ENCODE measurements at places on chromosomes 2 and 18. TPM values are rescaled to one million over a fixed set of nuclear protein-coding genes. Genes with fewer than 3 reads are reported as not detected.

- no peaks in the 10 kb centered on the region for H3K36me3 ChIP-seq
- no peak for DNase-seq
- H3K4me3 ChIP-seq = no peak overlapping the region
- no peak overlapping the region for H3K27ac ChIP-seq
- H3K4me1 ChIP-seq = no peaks in the 10 kb centered on the region
- H3K27me3 ChIP-seq = no peaks in the 10 kb centered on the region
Observed at GRCh38 chr2:107072150-107072940, 186.4 kb upstream of the ST6GAL2 start.

GRCh38 chr2:55119711-55120487 is 69.6 kb upstream of the RTN4 start:
- H3K27me3 ChIP-seq = no peaks in the 10 kb centered on the region
- no peak overlapping the region for H3K27ac ChIP-seq
- H3K4me3 ChIP-seq = no peak overlapping the region

DNA sequence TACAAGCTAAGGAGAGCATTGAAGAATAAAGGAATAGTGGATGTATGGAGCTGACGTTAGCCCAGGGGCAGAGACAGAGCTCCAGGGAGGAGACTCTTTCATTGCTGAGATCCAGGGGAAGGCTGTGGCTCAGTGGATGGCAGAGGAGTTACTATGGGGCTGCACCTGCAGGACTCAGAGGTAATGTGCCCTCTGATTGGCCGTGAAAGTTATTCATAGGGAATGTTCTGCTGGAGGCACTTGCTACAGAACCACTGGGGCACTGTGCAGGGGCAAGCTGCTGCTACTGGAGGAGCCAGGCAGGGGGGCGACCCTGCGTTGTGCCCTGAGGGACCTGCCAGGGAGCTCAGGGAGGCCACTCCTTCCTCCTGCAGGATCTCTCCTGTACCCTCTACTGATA is 199.2 kb downstream of the PTPRM start:
- no peak for DNase-seq
- H3K27ac ChIP-seq = no peak overlapping the region
- peaks cover 7% of the 10 kb centered on the region for H3K4me1 ChIP-seq
- no peaks in the 10 kb centered on the region for H3K36me3 ChIP-seq
- no peak overlapping the region for H3K4me3 ChIP-seq

- H3K27ac ChIP-seq = no peak overlapping the region
- no peaks in the 10 kb centered on the region for H3K27me3 ChIP-seq
- DNase-seq = no peak
- no peaks in the 10 kb centered on the region for H3K4me1 ChIP-seq
- no peaks in the 10 kb centered on the region for H3K36me3 ChIP-seq
- H3K4me3 ChIP-seq = no peak overlapping the region
Observed at GRCh38 chr18:77784759-77785379, 535.2 kb downstream of the GALR1 start.

DNA sequence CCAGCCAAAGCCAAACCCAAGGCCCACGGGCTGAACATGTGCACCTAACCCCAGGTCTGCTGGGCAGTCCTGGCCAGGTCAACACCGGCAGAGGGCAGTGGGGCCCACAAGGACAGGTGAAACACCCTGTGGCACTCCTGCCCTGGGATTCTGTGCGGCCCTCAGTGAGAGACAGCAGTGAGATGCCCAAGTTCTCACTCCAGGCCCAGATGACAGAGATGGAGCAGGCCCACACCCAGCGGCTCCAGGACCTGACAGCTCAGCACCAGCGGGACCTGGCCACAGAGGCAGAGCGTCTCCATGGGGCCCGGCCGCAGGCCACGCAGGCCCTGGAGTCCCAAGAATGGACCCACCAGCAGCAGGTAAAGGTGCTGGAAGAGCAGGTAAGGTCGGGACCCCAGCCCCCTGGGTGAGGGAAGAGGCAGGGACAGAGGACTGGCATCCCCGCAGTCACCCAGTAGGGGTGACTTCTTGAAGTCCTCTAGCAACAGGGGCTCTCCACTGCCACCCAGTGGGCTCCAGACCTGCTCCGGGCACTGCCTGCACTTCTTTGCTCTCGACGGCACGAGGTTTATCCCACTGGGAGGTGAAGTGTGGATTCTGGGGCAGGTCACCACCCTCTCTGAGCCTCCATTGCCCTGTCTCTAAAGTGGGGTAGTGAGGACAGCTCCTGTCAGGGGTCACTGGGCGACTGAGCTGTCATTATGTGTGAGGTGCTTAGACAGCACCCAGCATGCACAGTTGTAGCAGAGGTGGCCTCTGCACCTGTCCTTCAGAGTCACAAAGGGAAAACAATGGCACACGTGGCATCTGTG is 8.8 kb upstream of the SNED1 start:
- no peak overlapping the region for H3K4me3 ChIP-seq
- peaks cover 30% of the 10 kb centered on the region for H3K27me3 ChIP-seq
- no peak overlapping the region for H3K27ac ChIP-seq
- no peak for DNase-seq
- no peaks in the 10 kb centered on the region for H3K4me1 ChIP-seq

- DNase-seq = no peak
- H3K4me3 ChIP-seq = no peak overlapping the region
- no peaks in the 10 kb centered on the region for H3K36me3 ChIP-seq
- no peaks in the 10 kb centered on the region for H3K4me1 ChIP-seq
Observed at GRCh38 chr2:153311432-153311831, 167.1 kb downstream of the RPRM start.

- no peaks in the 10 kb centered on the region for H3K36me3 ChIP-seq
- no peak for DNase-seq
- H3K4me3 ChIP-seq = no peak overlapping the region
- H3K27ac ChIP-seq = no peak overlapping the region
- no peaks in the 10 kb centered on the region for H3K27me3 ChIP-seq
Observed at GRCh38 chr2:49404108-49404507, 249.8 kb upstream of the FSHR start.

DNA sequence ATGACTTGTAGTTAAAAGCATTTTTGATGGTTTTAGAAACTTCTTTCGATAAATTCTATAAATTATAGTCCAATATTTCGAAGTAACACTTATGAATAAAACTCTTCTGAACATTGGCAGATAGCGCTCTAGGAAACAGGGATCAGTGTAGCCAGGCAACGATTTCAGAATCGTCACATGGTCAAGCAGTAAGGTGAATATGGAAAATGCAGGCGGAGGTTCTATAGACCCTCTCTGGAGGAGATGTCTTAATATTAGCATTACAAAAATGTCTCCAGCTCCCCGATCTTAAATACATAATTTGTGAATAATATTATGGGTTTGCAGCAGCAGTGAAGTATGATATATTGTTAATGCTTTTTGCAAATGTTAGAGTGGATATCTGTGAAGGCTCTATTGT is 310.3 kb downstream of the SS18 start:
- H3K4me3 ChIP-seq = no peak overlapping the region
- H3K27ac ChIP-seq = no peak overlapping the region
- no peaks in the 10 kb centered on the region for H3K4me1 ChIP-seq
- DNase-seq = no peak
- H3K27me3 ChIP-seq = no peaks in the 10 kb centered on the region

GRCh38 chr2:31813016-31813415 is 197.8 kb downstream of the MEMO1 start:
- H3K27ac ChIP-seq = no peak overlapping the region
- H3K4me1 ChIP-seq = no peaks in the 10 kb centered on the region
- no peaks in the 10 kb centered on the region for H3K36me3 ChIP-seq
- no peaks in the 10 kb centered on the region for H3K27me3 ChIP-seq
- no peak for DNase-seq

GRCh38 chr2:223930103-223930976 is 14.8 kb downstream of the WDFY1 start:
- H3K4me3 ChIP-seq = no peak overlapping the region
- H3K27ac ChIP-seq = no peak overlapping the region
- H3K36me3 ChIP-seq = no peaks in the 10 kb centered on the region
- H3K4me1 ChIP-seq = no peaks in the 10 kb centered on the region
- no peaks in the 10 kb centered on the region for H3K27me3 ChIP-seq

DNA sequence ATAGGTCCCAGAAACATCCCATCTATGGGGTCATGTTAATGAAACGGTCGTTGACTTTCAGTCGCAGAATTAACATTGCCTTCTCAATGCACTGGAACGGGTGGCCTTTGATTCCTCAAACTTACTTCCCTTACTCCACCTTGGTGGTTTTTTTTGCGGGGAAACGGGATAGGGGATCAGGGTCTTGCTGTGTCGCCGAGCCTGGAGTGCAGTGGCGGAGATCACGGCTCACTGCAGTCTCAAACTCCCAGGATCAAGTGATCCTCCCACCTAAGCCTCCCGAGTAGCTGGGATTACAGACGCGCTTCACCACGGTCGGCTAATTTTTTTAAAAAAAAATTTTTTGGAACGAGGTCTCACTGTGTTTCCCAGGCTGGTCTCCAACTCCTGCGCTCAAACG is 754 bp downstream of the ATG16L1 start:
- peaks cover 5% of the 10 kb centered on the region for H3K4me1 ChIP-seq
- DNase-seq = no peak
- peak overlapping the region; percentile 91 for H3K4me3 ChIP-seq
- H3K27me3 ChIP-seq = no peaks in the 10 kb centered on the region

GRCh38 chr2:103176294-103176915 is 414.6 kb downstream of the TMEM182 start:
- H3K27ac ChIP-seq = no peak overlapping the region
- H3K4me3 ChIP-seq = no peak overlapping the region
- DNase-seq = no peak
- no peaks in the 10 kb centered on the region for H3K27me3 ChIP-seq
- H3K36me3 ChIP-seq = no peaks in the 10 kb centered on the region

DNA sequence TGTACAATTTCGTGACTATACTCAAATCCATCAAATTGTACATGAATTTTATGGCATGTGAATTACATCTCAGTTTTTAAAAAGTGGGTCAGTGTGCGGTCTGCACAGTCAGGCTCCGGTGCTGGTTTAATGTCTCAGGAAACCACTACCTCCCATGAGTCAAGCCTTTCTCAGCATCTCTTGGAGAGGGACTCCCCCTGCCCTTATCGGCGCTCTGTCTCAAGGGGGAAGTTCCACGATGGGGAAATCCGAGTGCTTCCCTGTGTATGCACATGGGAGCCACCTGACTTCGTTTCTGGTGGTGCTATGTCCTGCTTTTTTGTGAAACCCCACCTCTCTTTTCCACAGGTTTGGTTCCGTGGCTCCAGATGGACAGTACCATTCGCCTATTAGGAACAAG is 72.5 kb downstream of the ACOXL start:
- peaks cover 11% of the 10 kb centered on the region for H3K4me1 ChIP-seq
- peaks cover 7% of the 10 kb centered on the region for H3K27me3 ChIP-seq
- H3K36me3 ChIP-seq = no peaks in the 10 kb centered on the region

DNA sequence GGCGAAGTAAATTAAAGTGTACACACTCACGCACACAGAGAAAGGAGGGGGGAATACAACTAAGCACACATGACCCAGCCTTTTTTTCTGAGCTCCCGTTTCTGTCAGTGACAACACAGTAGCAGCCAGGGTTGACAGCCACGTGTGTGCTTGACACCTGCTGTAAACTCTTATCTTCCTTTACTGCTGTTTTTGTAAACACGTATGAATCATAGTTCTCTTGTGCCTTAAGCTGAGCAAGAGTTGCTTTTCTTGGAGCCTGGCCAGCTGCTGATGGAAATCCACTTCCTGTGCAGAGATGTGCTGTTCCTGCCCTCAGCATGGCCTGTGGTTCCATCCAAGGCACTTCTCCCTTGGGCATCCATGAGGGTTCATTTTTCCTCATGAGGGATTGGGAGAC is 561.9 kb downstream of the GALR1 start:
- no peak overlapping the region for H3K27ac ChIP-seq
- no peaks in the 10 kb centered on the region for H3K27me3 ChIP-seq
- no peak for DNase-seq
- H3K4me1 ChIP-seq = no peaks in the 10 kb centered on the region

- H3K4me3 ChIP-seq = no peak overlapping the region
- no peak overlapping the region for H3K27ac ChIP-seq
- H3K27me3 ChIP-seq = peaks cover 46% of the 10 kb centered on the region
- no peaks in the 10 kb centered on the region for H3K36me3 ChIP-seq
- DNase-seq = no peak
Observed at GRCh38 chr2:50344509-50345106, 687.3 kb downstream of the NRXN1 start.

- no peak for DNase-seq
- peaks cover 2% of the 10 kb centered on the region for H3K27me3 ChIP-seq
- no peaks in the 10 kb centered on the region for H3K36me3 ChIP-seq
Observed at GRCh38 chr2:178484245-178485041, 4.2 kb downstream of the PLEKHA3 start.

GRCh38 chr2:45264227-45265225 is 255.3 kb upstream of the SIX2 start:
- no peak overlapping the region for H3K27ac ChIP-seq
- H3K27me3 ChIP-seq = no peaks in the 10 kb centered on the region
- peaks cover 46% of the 10 kb centered on the region for H3K4me1 ChIP-seq
- no peak overlapping the region for H3K4me3 ChIP-seq
- DNase-seq = no peak
- H3K36me3 ChIP-seq = no peaks in the 10 kb centered on the region

GRCh38 chr2:63651861-63652651 is 63.3 kb downstream of the MDH1 start:
- no peak overlapping the region for H3K27ac ChIP-seq
- no peaks in the 10 kb centered on the region for H3K36me3 ChIP-seq
- H3K27me3 ChIP-seq = no peaks in the 10 kb centered on the region
- H3K4me3 ChIP-seq = no peak overlapping the region
- H3K4me1 ChIP-seq = no peaks in the 10 kb centered on the region

DNA sequence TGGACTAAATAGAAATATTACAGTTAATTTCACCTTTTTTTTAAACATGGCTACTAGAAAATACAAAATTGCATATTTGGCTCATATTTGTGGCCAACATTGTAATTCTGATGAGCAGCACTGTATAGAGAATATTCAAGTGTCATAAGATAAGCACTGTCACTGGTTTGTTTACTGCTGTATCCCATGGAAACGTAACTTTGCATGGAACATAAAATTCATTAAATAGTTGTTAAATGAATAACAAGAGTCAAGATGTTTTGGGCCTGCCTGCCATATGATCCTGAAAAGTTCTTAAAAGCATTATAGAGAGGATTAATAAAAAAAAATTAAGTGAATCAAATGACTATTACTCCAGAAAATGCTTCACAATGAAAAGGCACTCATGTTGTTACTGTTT is 763.7 kb upstream of the CRIM1 start:
- H3K4me3 ChIP-seq = no peak overlapping the region
- no peak for DNase-seq
- no peak overlapping the region for H3K27ac ChIP-seq
- no peaks in the 10 kb centered on the region for H3K4me1 ChIP-seq

GRCh38 chr2:66538291-66538690 is 103.4 kb downstream of the MEIS1 start:
- H3K27me3 ChIP-seq = no peaks in the 10 kb centered on the region
- no peaks in the 10 kb centered on the region for H3K36me3 ChIP-seq
- no peak overlapping the region for H3K27ac ChIP-seq
- no peak for DNase-seq

NT5DC4 gene
- 0.85 TPM for total RNA-seq

CHMP1B gene
- 38.0 TPM for total RNA-seq

G6PC2 gene
- not detected for total RNA-seq

OBSL1 gene
- total RNA-seq = 9.6 TPM

GALNT14 gene
- total RNA-seq = 1.3 TPM

TCF23 gene
- 0.14 TPM for total RNA-seq

SLC8A1 gene
- 20.4 TPM for total RNA-seq

SERPINB13 gene
- 0.99 TPM for total RNA-seq

LRP2 gene
- total RNA-seq = 0.05 TPM

BARD1 gene
- 36.5 TPM for total RNA-seq

C2orf76 gene
- total RNA-seq = 14.7 TPM

NYAP2 gene
- 0.05 TPM for total RNA-seq

RNF152 gene
- total RNA-seq = 0.85 TPM

CIB4 gene
- 0.19 TPM for total RNA-seq

SLC25A52 gene
- 0.09 TPM for total RNA-seq

CCDC102B gene
- 6.1 TPM for total RNA-seq
